ENCODE measurements at places on chromosomes 3 and 15.
A peak's percentile ranks its signal among the peaks of the same experiment; 100 is the strongest.

DNA sequence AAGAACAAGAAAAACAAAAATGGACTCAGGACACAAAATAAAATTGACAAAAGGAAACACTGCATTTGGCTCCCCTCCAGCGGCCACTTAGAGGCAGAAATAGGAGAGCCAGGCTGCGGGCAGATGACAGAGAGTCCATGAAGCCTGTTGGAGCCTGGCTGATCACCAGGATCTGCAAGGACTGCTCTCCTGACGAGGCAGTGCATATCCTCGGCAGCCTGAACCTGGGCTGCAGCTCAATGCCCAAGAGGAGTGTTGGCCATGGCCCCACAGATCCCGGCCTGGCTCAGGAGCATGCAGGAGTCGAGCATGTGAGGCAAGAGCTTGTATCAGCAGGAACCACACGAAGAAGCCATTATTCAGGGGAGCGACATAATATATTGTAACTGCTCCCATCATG, 199.8 kb downstream of the STT3B start:
- DNase-seq, result no peak

GRCh38 chr3:194756791-194757325, 71.2 kb downstream of the FAM43A start:
- DNase-seq, result no peak

DNA sequence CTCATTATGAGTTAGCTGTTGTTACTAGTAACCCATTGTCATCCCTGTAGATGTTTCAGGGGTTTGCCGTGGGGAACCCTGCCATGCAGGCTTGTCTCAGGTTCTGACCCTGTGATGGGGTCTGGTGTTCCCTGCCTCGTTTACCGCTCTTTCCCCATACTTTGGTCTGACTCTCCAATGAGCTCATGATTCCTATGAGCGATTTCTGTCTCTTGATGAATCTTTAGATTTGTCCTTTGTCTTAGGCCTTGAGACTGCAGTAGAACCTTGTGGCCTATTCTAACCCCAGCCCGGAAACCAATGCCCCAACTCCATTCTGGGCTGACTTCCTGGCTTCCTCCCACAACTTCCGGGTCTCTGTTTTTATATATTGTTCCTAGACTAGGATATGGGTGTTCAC, 11.3 kb upstream of the IQGAP1 start:
- DNase-seq, result peak; percentile 38

DNA sequence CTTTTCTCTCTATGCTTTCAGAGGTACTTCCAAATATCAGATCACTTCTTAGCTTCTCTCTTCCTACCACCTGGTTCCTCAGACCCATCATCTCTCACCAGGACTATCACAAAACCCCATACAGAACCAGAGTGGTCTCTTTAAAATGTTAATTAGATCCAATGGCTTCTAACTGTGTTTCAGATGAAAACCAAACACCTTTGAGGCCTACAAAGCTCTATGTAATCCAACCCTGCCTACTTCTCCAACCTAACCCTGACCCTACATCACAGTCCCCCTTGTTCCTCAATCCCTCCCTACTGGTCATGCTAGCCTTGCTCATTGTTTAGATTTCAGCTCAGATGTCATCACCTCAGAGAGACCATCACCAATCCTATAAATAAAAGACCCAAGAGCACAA, 34.8 kb downstream of the SUMF1 start:
- DNase-seq, result no peak

GRCh38 chr15:61753018-61753710, 307.1 kb downstream of the VPS13C start:
- no peak for DNase-seq

GRCh38 chr3:152148579-152148978, 120.2 kb upstream of the MBNL1 start:
- DNase-seq, result no peak

DNA sequence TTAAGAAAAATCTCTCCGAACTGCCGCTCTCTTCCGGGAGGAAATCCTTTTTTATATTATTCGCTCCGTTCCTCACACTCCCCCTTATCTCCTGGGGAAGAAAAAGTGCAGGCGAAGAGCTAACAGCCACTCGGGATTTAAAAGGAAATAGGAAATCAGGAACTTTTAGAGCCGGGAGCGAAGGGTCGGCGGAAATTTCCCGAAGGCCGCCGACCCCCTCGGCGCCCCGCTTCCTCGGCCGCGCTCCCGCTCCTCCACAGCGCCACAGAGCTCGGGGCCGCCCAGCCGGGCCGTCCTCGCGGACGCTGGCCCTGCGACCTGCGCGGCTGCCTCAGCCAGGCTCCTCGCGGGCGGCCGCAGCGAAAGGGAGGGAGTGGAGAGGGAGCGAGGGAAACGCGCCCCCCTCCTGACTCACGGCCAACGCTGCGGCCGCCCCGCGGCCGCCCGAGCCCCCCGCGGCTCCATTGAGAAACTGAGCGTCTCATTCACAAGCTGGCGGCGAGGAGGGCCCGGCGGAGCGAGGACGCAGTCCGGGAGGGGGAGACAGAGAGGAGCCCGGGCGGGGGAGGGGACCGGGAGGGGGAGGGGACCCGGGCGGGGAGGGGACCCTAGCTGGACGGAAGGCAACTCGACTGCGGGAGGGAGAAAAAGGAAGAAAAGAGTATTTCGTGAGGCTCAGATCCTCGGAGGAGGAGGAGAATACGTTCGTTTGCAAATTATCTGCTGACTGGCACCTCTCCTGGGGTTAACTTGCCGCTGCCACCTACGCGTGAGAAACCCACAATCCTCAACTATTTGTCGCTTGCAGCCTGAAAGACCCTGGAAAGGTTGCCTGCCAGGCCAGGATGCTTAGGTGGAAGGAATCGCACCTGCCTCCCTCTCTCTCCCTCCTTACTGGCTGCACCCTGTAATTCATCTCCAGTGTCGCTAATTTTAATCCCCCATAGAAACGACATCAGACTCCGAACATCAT, at the start of gene PTPN9:
PTPN9 (minus strand) TSS at position 368 of the 973 bp plus-strand sequence. CDS start 539 bp downstream, outside the sequence.
- DNase-seq, result peak; percentile 81

DNA sequence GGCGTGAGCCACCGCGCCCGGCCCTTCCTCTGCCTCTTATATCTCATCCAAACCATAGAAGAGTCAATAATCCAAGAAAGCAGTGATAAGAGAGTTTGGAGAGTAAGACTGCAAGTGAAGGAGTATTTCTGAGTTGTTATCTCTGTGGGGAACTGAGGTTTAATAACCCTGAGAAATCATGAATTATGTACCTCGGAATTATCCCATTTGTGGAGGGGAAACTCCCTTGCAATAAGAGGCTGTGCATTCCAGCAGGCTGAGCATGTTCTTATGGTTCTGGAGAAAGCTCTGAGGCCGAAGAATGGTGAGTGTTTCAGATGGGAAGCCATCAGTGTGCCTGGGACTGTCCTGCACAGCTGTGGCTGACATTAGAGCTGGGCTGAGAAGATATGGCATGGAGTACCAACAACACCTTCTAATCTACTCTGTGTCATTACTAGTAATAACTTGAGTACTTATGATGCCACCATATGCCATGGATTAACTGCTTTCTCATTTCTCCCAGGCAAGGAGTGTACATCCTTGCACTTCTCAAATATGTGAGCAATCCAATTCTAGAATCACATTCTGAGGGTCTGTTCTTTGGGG, 31.4 kb upstream of the NOX5 start:
- DNase-seq, result no peak

DNA sequence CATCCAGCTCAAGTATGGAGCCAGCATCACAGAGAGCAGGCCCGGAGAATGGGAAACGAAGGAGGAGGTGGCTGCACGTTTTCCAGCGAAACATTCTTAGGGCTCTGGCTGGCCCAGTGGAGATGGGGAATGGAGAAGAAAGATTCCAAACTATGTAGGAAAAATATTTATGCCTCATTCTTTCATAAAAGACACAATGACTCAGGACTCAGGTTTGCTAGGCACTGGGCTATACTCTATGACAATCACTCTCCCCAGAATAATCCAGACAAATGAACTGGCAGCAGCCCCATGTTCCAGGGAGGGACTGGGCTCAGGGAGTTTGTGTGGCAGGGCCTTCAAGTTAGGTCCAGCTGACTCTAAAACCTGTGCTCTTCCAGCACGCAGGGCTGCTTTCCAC, 110.8 kb upstream of the RAD18 start:
- no peak for DNase-seq

DNA sequence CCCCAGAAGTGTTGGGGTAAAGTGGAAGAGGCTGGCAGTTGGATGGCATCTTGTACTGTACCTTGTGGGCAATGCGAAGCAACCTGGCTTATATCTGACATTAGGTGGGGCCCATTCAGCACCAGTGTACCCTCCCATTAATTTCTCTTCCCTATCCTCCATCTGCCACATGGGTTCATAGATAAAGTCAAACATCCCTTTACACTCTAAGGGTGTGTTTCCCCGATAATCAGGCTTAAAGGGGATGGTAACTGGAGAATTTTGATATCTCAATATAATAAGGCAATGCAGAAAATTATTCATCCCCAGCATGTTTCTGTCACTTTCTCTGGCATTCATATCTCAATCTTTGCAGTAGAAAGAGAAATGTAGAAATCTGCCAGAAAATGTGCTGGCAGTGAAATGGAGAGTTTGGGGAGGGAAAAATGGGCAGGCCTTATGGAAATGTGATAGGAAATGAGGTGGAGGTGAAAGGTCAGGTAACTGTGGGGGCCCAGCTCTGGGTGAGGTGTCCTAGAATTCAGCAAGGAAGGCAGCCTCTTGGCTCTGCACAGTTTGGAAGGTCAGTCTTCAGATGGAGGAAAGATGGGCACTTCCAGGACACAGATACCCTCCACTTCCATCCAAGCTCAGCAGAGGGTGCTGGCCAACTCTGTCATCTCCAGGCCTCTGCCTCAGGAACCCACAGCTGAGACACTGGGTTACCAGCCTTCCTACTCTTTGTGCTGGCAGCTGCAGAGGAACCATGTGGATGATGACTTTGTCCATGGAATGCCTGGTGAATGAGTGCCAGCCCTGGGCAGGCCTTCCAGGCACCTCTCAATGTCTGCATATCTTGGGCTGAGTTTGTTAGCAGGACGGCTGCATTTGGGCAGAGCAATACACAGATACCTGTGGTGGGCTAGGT, 325.9 kb upstream of the CTDSPL start:
- no peak for DNase-seq

DNA sequence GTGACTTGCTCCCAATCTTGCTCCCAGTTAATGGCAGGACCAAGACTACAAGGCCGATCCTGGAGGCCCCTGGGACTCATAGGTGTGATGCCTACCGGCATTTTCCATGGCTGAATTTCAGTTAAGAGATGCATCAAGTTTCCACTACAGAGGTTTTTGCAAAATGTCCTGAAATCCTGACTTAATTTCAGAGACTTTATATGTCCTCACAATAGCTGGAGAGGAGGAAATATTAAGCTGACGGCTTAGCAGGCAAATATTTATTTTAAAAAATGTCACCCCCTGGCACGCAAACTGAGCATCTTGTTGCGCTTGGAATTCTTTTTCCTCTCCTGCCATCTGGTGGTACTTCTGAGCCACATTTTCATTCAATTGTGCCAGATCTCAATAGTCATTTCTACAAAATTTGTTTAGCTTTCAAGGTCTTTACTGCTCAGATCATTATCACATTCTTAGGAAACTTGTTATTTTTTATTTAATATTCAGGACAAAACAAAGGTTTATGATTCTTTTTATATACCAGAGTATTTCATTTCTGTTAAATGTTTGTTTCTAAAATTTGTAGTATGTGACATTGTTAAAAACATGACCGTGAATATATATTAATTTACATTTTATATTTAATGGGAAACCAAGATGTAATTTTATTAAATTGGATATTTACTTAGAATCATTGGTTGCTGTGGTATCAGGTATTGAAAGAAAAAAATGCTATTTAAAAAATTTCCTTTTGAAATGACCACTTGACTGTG, 189.2 kb upstream of the THRB start:
- DNase-seq, result no peak

GRCh38 chr3:152255290-152255689, 13.4 kb upstream of the MBNL1 start:
- peak; percentile 30 for DNase-seq

DNA sequence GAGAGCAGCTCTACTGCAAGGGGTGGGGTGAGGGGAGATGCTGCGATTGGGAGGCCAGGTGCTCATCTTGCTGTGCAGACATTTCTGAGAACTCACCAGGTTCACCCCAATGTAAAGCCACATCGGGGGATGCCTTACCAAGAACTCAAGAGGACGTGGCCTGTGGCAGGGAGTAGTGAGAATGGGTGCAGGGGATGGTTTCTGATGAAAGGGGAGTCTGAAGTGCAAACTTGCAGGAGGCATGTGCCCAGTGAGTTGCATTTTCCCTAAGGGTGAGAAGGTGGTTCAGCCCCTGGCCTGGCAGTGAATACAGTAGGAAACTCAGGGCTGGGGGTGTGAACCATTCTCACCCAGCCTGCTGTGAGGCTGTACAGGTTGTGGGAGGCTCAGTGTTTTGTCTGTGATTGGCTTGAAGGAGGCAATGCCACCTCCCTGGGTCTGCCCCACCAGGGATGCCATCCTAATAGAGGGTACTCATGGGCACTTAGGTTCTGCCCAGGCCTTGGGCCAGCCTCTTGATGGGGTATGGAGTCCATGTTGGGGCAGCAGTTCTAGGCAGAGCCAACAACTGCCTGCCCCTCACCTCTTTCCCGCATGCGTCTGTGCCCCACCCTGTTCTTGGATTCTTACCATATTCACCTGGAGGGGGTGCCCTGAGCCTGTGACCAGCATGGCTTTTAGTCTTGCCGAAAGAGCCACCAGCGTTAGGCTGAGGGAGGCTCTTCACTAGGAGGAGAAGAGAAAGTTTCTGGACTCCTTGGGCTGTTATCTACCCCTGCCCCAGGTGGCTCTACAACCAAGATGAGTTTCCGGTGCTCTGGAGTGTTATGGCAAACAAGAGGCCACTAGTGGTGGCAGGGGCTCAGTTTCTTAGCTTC, 4.5 kb downstream of the HEMK1 start:
- DNase-seq, result peak; percentile 56

DNA sequence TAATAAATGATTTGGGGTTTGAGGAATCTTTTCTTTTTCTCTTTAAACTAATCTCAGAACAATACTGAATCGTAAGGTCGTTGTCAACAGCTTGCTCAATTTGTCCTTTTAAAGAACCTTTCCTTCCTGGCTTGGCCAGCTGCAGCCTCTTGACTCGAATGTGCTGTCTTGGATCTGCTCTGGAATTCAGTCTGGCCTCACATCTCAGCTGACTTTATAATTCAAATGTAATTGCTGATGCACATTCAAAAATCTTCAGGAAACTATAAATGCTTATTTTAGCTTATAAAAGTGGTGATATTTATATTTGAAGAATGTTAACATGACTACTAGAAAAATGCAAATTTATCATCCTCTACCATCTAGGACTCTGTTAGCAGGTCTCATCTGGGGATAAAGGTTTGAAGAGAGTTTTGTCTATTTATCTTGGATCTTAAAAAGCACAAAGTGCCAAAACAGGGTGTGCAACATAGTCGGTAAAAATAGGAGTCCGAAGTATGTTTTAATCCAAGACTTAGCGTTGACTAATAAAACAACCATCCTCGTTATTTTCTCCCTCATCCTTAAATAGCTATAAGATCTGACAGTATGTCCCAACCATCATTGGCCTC, 1035.2 kb downstream of the MCTP2 start:
- no peak for DNase-seq
